ENCODE measurements at places on chromosomes 5 and 9.

DNA sequence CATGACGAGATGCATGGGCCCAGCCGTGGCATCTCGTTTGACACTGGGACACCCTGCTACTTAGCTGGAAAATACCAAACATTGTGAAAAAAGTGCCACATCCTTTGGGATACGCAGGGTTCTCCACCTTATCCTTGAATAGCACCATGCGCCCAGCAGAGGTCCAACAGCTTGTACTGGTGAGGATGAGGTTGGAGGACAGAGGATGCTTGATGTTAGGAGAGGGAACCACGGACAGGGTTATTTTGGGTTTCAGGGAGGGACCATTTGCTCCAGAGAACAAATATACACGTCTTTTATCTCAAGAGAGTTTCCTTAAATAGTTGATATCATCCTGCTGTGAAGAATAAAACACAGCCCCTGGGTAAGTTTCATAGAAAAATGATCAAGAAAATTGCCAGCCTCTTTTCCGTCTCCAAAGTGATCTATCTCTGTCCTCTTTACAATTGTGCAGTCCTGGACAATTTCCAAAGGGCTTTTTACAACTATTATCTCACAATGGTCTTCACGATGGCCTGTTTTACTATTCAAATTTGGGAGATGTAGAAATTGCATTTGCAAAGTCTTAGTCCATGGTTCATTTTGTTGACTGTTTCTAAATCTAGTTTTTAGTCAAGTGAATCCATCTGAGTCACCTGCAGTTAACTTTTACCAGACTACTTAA is 19.9 kb upstream of the FRRS1L start:
- DNase-seq: no peak

DNA sequence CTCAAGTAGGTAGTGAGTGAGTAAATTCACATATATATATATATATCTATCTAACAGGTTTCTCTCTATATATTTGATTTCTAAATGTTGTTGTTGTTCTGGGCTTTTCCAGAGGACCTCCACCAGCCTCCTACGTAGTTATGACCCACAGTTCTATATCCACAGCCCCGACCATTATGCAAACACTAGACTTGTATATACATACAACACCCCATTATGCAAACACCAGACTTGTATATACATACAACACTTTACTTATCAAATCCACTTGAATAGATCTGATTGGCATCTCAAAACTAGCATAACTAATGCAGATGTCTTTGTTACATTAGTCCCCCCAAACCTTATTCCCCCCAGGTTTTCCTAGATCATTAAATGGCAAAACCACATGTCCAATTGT is 108.7 kb downstream of the JAKMIP2 start:
- no peak for DNase-seq

DNA sequence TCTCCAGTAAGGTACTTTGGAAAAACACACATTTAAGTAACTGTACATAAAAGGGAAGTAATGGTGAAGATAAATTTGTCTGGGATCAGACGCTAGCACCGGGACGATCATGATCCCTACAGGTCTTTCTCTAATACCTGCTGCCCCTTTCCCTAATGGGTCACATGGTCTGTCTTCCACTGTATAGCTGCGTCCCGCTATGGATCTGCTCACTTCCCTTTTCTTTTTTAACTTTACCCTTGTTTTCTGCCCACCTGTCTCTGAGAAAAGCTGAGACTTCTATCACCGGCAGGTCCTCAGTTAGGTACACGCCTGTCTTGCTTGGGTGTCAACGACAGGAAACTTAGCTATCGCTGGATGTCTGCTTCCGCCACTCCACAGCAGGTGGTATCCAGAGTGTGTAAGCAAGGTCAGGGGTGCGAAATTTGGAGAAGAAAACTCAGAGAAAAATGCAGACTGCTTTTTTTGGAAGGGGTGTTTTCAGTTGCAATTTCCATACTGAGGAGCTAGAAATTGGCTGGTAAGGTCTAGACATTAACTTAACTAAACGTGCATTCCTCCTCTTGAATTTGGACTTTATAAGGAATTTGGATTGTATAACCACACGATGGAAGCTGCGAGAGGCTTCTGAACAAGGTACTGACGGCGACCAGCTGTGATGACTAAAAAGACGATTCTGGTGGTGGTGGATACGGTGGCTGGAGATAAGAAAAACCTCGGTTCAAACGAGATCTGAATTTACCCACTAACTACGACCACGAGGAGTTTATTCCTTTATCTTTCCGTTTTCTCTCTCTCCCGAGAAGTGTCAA is 1.1 kb upstream of the ICE1 start:
- no peak for DNase-seq

GRCh38 chr9:88747768-88748167 is 212.8 kb downstream of the NXNL2 start:
- no peak for DNase-seq

DNA sequence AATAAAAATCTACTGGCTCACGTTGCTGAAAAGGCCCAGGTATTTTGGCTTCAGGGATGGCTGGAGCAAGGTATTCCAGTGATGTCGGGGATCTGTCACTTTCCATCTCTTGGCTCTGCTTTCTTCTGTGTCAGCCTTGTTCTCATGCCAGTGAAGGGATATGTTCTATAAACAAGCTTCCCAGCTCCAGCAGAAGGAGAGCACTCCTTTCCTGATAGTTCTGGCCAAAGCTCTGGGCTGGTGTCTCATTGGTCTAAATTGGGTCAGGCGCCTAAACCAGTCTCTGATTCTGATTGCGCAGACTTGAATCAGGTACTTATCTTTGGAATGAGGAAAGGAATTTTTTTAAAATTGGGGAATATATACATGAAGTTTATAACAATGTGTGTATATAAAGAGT is 5.1 kb downstream of the SNX30 start:
- DNase-seq: no peak

GRCh38 chr5:180331647-180331950 is 21.5 kb downstream of the GFPT2 start:
- DNase-seq: no peak

- DNase-seq: no peak
These were observed 110.9 kb upstream of the LPAR1 start for GRCh38 chr9:111149018-111149759.

DNA sequence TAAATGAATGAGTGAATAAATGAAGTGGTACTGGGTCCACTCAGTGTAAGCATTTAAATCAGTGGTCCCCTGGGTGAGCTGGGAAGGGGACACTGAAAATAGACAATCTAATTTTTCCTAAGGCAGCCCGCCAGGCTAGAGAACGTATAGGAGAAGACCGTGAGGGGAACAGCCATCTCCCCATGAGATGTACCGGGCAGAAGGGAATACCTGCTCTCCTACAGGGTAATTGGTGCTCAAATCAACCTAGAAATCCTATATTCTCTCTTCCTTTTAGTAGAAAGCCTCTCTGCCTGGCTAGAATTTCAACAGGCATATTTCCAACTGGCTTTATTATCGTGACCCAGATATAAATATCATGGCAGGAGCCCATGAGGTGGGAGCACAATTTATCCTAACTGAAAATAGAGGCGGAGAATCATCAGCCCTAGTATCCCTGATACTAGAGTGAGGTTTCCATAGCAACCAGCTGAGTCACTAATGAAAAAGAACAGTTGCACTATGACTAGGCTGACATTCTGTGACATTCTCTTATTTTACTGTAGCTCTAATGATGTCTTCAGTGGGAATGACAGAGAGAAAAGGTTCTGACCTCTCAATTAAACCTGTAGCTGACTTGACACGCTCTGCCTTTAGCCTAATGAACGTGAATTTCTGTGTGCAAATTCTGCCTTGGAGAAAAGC is 96.5 kb upstream of the CAST start:
- peak; percentile 15 for DNase-seq

DNA sequence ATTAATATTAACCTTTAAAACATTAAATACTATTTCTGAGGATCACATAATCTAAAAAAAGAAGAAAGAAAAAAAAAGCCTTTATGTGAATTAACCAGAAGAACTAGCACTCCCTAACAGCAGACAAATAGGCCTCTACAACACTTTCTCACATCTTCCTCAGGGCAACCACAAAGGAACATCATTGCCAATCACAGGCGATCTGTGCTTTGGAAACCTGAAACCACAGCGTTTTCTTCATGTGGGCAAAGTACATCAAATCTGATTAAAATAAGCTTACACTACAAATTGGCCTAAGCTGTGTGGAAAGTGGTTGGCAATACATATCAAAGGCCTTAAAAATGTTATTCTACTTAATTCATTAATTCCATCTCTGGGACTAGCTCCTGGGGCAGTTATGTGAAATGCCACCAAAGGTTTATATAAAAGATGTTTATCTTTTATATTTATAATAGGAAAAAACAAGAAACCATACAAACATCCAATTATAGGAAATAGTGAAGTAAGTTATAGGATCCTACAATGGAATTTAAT is 184.8 kb upstream of the TBCA start:
- no peak for DNase-seq

DNA sequence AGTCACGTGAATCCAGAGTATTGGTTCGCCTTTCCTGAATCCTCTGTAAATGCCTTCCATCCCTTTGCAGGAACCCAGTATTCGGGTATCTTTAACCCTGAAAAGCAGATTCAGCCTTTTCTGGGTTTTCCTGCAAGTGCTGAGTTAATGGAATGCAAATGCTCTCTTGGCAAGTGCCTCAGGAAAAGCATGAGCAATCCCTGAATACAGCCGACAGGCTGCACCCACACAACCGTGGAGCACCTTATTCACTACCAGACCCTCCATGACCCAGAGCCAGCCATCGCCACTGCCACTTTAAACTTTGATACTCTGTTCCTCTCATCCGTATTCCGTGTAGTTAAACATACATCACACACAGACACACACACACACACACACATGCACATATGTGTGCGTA is 54.4 kb downstream of the ZNF622 start:
- no peak for DNase-seq

DNA sequence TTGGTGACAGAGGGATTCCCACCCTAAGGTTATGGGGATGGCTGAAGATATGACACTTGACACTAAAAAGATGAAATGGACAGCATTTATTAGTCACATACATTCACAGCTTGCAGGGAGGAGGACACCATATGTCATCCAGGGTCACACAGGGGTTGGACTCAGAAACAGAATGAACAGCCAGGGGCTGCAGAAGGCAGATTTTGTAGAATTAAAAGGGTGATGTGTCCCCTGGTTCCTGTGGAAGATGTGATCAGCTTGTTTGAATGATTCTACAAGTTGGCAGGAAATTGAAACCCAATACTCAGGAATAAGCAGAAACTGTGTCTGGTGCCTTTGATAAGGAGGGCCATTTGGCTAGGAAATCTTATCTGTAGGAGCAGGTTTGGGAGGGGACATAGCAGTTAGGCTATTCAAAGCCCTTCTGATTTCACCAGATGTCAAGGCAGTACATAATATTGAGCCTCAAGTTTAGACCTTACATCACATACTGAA is 102.3 kb upstream of the GRIN3A start:
- DNase-seq: no peak

- DNase-seq: no peak
These were observed 60.3 kb downstream of the TMC1 start for GRCh38 chr9:72581694-72582093.

DNA sequence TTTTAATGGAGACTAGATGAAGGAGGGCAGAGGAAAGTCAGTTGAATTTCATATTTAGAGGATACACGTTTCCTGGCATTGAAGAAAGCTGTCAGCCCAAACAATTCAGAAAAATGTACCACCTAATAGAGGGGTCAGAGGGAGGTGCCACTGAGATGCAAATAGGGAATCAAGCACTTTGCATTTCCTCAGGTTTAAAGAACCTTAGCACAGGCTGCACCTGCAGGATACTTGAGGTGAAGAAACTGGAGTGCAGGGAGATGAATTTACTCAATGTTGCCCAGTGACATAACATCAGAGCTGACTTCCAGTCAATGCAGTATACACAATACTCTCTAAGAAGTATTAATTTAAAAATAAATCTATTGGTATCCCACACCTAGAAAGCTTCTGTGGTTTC is 67.0 kb upstream of the MAST4 start:
- DNase-seq: no peak

DNA sequence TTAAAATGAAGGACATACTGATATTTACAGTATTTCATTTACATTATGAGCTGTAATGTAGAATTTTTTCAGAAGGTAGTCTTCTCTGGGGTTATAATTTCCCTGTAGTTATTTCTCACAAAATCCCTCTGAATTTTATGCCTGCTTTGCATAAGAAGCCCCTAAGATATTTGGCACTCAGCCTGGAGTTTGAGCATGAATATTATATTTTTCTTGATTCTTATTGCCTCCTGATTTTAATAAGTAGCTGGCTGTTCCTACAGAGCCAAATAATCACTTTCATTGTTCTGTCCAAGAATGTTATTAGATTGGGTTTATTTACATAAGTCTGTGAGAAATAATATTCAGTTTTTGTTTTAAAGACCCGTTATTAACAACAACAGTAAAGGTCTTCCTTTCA is 195.0 kb downstream of the FER start:
- no peak for DNase-seq

DNA sequence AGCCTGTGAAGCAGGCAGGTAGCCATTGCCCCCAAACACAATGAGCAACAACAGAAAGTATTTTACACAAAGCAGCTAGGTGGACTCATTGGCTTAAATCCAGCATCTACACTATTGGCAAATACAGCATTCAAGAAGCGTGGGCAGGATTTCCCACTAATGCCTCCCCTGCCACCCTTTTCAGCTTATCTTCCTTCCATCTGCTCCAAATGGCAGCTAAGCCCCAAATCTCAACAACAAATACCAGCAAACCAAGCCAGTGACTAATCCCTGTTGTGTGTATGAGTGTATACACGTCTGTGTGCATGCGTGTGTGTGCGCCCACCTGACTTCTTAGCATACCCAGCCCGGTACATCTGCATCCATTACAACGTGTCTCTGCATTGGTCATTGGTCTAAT is 151.2 kb upstream of the WWC1 start:
- no peak for DNase-seq

- no peak for DNase-seq
These were observed 459.4 kb upstream of the DMAC1 start for GRCh38 chr9:8259028-8259427.

GRCh38 chr9:86369810-86370209 is 15.6 kb upstream of the TUT7 start:
- no peak for DNase-seq

DNA sequence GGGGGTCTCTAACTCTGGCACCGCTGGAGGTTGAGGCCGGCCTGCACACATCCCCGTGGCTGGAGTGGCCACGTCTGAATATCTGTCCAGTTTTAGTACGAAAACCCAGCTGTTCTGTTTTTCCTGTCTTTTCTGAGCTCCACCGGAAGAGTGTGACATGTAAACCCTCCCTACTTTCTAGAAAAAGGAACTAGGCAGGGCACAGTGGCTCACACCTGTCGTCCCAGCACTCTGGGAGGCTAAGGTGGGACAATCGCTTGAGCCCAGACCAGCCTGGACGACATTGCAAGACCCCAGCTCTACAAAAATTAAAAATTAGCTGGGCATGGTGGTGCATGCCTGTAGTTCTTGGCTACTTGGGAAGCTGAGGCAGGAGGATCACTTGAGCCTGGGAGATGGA is 8.2 kb upstream of the PHYKPL start:
- DNase-seq: no peak

DNA sequence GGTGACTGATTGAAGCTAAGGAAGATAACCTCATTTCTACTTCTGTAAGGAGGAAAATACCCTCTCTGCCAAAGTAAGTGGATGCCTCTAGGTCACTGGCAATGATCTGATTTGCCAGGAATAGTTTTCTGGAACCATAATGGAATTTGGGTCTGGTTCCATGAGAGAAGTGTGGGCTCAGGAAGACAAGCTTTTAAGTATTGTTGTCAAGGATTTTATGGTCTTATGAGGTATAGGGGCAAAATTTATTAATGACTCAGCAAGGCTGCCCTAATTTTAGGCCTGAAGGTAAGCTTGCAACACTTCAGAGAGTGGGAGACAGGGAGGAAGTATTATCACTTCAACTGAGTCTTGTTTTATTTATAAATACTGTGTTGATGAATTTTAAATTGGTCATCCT is 322.6 kb upstream of the ACTBL2 start:
- DNase-seq: no peak

GRCh38 chr9:129368444-129368978 is 190.4 kb upstream of the IER5L start:
- no peak for DNase-seq

All from nucleus accumbens (tissue), 56 donors.